ENCODE measurements at places on chromosomes 3 and 15.

GRCh38 chr3:89179355-89180001 is 72.1 kb downstream of the EPHA3 start:
- no peak for DNase-seq

DNA sequence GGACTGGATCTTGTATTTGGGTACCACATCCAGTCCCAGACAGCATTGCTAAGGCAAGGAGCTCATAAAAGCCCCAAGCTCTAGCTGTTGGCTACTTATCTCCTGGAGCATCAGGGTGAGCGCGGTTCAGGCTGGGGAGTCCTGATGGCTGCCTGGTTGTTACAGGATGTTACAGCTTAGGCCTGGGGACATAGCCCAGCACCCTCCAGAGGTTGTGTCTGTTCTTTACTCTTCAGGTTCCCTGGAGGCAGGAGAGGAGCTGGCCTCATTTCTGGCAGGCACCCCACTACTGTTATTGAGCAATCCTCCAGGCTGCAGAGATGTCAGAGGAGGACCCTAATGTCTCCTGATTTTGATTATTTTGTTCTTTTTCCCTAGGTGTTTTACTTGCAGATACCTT is 26.6 kb downstream of the APBA2 start:
- DNase-seq, result no peak

DNA sequence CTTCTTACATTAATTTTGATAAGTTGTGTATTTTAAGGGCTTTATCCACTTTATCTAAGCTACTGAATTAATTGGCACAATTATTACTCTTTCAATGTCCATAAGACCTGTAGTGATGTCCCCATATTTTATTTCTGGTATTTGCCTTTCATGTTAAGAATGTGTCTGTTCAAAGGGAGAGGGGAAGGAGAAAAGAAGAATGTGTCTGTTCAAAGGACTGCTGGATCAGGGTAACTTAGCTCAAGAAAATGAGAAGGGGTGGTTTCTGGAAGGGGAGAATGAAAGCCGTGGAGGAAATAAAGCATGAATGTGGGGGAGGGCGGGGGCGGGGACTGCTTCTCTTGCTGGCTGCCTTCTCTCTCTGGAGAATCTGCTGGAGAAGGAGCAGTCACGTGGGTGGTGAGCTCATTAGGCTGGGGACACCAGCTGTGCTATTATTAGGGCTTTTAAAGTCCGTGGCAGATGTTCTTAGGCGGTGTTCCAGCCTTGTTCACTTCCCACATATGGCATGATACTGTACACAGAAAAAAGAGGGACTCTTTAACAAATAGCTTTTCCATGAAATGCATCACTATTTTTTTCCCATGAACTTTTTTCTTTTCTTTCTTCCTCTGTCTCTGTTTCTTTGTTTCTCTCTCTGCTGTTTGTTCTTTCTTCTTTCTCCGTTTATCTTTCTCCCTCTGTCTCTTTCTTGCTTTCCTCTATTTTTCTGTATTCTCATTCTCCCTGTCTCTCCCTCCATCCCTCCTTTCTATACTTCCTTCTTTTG is 63.7 kb upstream of the ULK4 start:
- DNase-seq, result peak; percentile 74

- DNase-seq, result no peak
These were observed 18.4 kb downstream of the ITGA11 start for GRCh38 chr15:68413363-68414205.

DNA sequence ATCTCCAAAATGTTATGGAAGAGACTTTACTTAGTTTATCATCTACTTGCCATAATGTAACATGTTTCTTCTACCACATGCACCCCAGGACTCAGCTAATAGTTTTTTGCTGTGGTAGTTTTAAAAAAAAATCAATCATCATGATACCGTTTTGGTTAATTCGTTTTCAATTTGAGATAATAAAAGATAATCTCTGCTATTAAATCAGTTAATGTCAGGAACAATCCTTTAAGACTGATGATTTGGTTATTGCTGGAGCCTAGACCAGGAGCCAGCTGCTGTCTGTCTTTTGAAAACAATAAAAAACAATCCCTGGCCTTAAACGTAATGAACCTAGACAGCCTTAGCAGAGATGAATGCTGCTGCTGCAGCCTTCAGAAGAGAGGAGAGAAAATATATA is 403.7 kb downstream of the OXSM start:
- DNase-seq, result no peak

DNA sequence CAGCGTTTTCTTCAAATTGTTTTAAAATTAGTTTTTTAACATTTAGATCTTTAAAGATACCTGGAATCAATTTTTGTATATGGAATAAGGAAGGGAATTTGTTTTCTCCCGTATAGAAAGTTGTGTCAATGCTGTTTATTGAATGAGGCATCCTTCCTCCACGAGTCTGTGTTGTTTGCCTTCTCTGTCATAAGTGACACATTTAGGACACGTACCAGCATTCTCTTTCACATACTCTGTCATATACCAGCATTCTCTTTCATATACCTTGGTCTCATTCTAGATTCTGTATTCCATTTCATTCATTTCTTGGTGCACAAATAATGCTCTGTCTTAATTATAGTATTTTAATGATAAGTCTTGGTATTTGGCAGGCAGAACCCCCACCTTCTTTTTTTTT is 10.3 kb downstream of the ATP11B start:
- no peak for DNase-seq

DNA sequence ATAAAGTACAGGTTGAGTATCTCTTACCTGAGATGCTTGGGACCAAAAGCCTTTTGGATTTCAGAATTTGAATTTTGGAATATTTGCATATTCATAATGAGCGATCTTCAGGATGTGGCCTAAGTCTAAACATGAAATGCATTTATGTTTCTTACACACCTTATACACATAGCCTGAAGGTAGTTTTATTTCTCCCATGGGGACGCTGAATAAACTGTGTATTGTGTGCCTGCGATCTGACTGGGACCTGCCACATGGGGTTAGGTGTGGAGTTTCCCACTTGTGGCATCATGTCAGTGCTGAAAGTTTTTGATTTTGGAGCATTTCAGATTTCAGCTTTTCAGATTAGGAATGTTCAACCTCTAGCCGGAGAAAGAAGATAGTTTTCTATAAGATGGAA is 35.5 kb downstream of the UBE2E2 start:
- no peak for DNase-seq

- no peak for DNase-seq
These were observed 128.5 kb downstream of the LMLN start for GRCh38 chr3:198088421-198088955.

DNA sequence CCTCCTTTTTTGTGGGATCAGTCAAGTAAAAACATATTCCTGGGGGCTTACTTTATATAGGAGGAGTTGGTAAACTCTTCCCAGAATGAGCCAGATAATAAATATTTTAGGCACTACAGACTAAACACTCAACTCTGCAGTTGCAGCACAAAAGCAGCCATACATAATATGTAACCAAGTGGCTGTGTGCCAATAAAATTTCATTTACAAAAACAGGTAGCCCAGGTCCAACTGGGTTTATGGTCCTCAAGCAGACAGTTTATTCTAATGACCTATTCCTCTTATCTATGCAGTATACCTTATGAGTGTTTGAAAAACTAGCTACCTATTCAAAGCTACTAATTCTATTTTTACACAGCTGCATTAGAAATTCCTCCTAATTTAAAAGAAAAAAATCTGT is 61.8 kb downstream of the FAIM start:
- no peak for DNase-seq

DNA sequence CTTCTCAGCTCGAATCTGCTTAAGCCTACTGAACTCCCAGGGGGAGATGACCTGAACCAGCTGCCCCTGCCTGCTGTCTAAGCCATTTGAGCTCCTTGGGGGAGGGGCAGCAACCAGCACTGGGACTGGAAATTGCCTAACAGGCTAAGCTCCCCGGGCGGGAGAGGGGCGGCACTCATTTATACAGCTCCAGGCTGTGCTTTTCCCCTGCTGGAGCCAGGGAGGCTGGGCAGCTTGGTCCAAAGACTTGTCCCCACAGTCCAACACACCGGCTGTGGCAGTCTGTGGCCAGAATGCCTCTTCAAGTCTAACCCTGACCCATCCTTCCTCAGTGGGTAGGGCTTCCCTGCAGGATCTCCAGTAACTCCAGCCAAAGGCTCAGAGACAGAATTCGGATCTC is 1241.5 kb downstream of the ROBO2 start:
- no peak for DNase-seq

- peak; percentile 77 for DNase-seq
These were observed 348.3 kb upstream of the TMCO5A start for GRCh38 chr15:37586011-37586583.

- no peak for DNase-seq
These were observed 260.0 kb upstream of the LYSMD4 start for GRCh38 chr15:99993262-99993661.

All from HS-5 (cell line).